ENCODE measurements at places on chromosomes 2 and 18. TPM values are rescaled to one million over a fixed set of nuclear protein-coding genes. Genes with fewer than 3 reads are reported as not detected.
A peak's percentile ranks its signal among the peaks of the same experiment; 100 is the strongest.

DNA sequence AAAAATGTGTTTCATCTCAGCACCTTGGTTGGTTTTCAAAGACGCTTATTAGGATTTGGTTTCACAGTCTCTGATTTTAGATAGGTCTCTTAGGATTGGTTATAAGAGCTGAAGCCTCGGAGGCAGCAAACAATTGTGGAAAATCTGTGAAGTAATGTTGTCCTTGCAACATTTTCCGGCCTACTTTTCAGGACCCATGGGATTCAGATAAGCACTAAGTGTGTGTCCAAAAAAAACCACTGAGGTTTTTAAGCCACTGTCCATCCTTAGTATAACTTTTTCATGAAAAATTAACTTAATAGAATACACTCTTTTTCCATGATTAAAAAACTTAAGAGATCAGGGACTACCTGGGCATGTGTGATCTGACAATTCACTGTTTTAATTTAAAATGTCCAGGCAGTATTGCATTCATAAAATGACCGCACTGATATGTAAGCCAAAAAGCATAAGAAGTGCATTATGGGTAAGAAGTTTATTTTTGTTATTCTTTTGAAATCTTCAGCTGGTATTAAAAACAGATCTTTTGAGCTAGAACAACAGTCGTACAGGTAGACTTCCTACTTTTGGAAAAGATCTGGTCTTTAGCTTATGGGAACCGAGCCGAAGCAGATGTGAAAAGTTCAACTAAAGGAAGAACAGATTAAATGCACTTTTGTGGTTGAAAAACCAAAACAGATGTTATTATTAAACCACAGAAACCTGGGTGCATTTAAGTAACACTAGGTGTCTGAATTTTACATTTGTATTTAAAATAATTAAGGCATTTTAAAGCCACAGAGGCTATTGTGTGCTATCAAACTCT lies 479.4 kb upstream of the ZEB2 start:
- no peak overlapping the region for H3K4me3 ChIP-seq
- DNase-seq = no peak
- H3K27me3 ChIP-seq = no peaks in the 10 kb centered on the region
- no peak overlapping the region for H3K27ac ChIP-seq
- no peaks in the 10 kb centered on the region for H3K4me1 ChIP-seq
- H3K36me3 ChIP-seq = no peaks in the 10 kb centered on the region

- no peak overlapping the region for H3K27ac ChIP-seq
- H3K27me3 ChIP-seq = no peaks in the 10 kb centered on the region
- DNase-seq = no peak
- H3K4me1 ChIP-seq = no peaks in the 10 kb centered on the region
Observed at GRCh38 chr2:188016917-188017316, 274.8 kb upstream of the GULP1 start.

DNA sequence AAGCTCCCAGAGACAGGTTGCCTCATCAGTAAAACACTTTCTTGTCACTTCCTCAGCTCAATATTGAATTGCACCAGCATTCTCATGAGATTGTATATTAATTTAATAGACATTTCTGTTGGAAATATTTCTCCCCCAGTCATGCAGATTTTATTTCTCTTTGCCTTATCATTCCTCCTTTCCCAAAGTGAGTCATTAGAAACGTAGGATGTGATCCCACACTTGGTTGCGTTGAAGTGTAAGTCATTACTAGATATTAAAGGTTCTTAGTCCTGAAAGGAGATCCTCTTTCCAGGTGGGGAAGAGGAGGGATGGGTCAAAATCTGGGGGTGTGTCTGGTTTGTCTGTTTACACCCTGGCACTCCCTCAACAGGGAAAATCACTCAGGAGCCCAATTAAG lies 438.2 kb downstream of the SLC4A3 start:
- no peak overlapping the region for H3K4me3 ChIP-seq
- H3K4me1 ChIP-seq = no peaks in the 10 kb centered on the region
- no peak for DNase-seq
- H3K27me3 ChIP-seq = no peaks in the 10 kb centered on the region

DNA sequence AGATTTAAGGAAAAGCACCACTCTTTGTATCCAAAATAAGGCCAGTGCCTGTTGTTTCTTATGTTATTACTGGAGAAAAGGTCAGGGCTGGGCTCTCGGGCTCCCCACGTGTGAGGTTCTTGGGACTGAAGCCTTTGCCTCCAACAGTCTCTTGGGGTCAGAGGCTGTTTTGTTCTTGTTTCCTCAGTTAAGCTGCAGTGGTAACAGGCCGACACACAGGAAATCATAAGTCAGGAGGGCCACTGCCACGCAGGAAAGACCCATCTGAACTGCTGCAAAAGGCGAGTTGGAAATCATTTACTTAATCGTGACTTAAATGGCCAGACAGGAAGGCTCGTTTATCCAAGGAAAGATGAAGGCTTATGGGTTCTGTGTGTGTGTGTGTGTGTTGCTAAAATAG lies 30.3 kb upstream of the IL37 start:
- H3K4me3 ChIP-seq = no peak overlapping the region
- no peaks in the 10 kb centered on the region for H3K4me1 ChIP-seq
- no peaks in the 10 kb centered on the region for H3K27me3 ChIP-seq
- H3K36me3 ChIP-seq = no peaks in the 10 kb centered on the region
- no peak for DNase-seq

DNA sequence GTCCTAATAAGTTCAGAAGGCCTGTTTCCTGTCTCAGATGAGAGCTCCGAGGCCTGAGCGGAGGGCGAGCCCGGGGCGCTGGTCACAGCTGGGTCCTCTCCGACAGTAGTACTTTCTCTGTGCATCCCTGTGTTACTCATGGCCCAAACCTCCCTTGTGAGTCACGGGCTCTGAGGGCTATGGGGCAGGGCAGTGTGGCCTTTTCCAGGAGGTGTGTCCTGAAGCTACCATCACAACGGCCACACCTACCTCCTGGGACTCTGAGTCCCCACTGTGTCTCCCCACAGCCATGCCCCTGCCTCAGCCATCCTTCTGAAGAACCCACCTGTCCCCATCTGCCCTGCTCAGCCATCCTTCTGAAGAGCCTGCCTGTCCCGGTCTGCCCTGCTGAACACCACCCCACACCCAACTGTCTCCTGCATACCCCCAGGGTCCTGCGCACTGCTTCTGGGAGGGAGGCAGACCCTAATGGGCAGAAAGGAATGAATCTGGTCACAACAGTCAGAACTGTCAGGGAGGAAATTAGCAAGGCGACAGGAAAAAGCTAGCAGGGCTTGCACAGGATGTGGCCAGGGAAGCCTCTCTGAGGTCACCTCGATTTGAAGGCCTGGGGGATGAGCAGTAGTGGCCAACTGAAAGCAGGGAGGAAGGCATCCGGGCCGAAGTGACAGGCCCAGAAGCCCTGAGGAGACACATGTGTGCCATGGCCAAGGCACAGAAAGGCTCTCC lies 145.4 kb upstream of the RIOK3 start:
- no peak overlapping the region for H3K27ac ChIP-seq
- no peak overlapping the region for H3K4me3 ChIP-seq
- DNase-seq = peak; percentile 31
- H3K27me3 ChIP-seq = no peaks in the 10 kb centered on the region
- no peaks in the 10 kb centered on the region for H3K36me3 ChIP-seq

Gene ANKRD30B
- total RNA-seq = not detected

DNA sequence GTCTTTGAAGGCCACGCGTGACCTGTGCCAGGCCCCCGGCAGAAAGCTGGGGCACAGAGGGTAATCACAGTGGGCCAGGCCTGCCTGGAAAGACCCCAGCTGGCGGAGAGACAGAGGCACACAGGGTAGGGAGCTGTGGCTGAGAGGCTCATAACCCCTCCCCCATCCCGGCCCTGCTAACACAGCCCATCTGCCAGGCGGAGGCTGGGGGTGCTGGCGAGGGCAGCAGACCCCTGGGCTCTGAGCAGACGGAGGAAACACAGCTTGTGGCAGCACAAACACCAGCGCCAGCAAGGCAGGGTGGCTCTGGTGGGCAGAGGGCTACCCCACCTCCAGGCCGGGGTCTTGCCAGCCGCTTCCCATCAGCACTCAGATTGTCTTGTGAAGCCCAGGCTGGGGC lies 19.0 kb downstream of the HS6ST1 start:
- no peak overlapping the region for H3K27ac ChIP-seq
- no peak overlapping the region for H3K4me3 ChIP-seq
- no peaks in the 10 kb centered on the region for H3K4me1 ChIP-seq
- no peak for DNase-seq
